Trophoblast cell (in vitro differentiated cells and primary cell): ENCODE measurements at places on chromosomes 6 and 20.

DNA sequence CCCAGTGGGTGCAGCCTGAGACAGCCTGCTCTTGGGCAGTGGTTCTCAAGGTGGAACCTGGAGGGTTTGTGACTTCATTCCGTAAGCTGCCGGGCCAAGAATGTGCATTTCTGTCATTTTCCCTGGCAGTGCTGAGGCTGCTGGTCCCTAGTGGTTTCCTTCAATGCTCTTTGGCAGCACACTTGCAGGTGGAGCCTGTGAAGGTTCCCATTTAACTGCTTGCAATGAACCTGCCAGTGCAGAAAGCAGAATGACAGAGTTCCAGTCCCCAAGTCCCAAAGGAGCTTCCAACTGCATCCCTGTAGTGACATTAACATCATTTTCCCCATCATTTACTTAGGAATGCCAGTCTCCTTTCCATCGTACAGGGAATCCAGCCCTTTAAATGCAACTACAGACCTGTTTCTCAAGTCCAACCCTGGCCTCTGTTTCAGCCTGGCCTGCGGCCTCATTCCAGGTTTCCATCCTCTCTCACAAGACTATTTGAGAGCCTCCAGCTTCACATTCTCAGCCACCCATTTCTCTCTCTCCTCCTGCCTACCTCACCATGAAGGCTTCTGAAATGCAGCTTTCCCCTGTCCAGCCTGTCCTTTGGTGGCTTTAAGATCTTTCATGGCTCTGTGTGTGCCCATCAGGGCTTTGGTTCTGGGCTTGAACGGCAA, 149.7 kb upstream of the GGTLC1 start:
- no peak overlapping the region for H3K27ac ChIP-seq
- DNase-seq, result peak; percentile 83
- peaks cover 19% of the 10 kb centered on the region for H3K4me1 ChIP-seq
- H3K36me3 ChIP-seq, result no peaks in the 10 kb centered on the region
- no peaks in the 10 kb centered on the region for H3K27me3 ChIP-seq

GRCh38 chr6:159978291-159979135, 9.6 kb downstream of the IGF2R start:
- DNase-seq, result no peak
- H3K27ac ChIP-seq, result no peak overlapping the region
- H3K4me1 ChIP-seq, result peaks cover 45% of the 10 kb centered on the region
- H3K4me3 ChIP-seq, result no peak overlapping the region

DNA sequence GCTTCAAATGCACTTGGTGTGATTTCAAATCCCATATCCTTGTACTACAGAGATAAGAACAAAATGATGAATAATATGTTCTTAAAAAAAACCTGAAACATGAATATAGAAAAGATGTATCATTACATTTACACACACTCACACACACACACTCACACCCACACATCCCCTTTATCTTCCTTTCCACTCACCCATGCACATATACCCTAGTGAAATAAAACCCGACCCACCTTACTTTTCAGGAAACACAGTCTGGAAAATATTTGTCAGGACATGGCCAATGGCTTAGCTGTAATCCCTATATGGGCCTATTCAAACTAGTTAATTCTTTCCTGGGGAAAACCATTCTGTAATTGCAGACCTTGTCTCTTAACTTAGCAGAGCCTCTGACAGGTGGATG, 60.8 kb upstream of the EDN1 start:
- H3K4me3 ChIP-seq, result no peak overlapping the region
- no peak for DNase-seq
- no peak overlapping the region for H3K27ac ChIP-seq
- no peaks in the 10 kb centered on the region for H3K27me3 ChIP-seq
- no peaks in the 10 kb centered on the region for H3K4me1 ChIP-seq

GRCh38 chr6:40308533-40309306, 278.4 kb downstream of the LRFN2 start:
- DNase-seq, result peak; percentile 83
- no peaks in the 10 kb centered on the region for H3K4me1 ChIP-seq
- H3K27ac ChIP-seq, result no peak overlapping the region
- H3K36me3 ChIP-seq, result no peaks in the 10 kb centered on the region
- no peaks in the 10 kb centered on the region for H3K27me3 ChIP-seq

GRCh38 chr6:53065266-53066076, at the start of gene FBXO9:
FBXO9 (plus strand) TSS chr6:53065404; CDS start chr6:53065790, 386 bp downstream.
- peak; percentile 51 for DNase-seq
- peak within 1 kb of the TSS; percentile 43 for H3K27ac ChIP-seq
- no peaks in the 10 kb centered on the region for H3K4me1 ChIP-seq
- no peaks in the 10 kb centered on the region for H3K36me3 ChIP-seq
- H3K4me3 ChIP-seq, result peak within 1 kb of the TSS; percentile 87

DNA sequence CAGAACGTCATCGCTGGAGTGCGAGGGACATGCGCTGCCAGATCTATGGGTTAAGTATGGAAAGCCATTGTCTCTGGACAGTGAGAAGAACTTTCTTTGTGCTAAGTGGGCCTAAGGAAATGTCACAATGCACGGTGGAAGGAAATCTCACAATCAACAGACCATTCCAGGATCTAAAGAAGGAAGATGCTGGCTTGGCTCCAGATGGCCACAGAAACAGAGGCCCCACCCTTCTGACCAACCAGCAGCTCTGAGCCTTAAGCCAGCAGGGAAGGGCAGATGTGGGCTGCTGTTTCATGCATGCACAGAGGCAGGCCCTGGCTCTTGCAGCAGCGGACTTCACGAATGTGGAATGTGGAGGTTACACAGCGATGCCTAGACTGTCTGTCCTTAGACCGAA, 156.3 kb downstream of the SOBP start:
- H3K4me3 ChIP-seq, result no peak overlapping the region
- no peaks in the 10 kb centered on the region for H3K36me3 ChIP-seq
- H3K4me1 ChIP-seq, result no peaks in the 10 kb centered on the region
- DNase-seq, result peak; percentile 97
- no peaks in the 10 kb centered on the region for H3K27me3 ChIP-seq

DNA sequence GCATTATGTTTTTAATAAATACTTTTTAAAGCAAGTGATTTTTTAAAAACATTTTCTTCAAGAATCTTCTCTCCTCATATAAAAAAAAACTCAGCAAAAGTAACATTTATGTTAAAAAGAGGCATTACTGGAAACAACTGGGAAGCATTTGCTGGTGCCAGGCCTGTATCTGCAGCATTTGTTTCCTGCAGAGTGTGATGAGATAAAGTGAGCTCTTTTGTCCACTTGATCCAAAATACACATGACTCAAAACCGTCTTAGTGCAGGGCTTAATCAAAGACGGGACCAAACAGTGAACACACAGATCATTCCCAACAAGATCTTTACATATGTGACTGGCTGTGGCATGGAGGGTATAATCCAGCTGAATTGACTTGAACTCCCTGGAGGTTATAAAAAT, 28.3 kb upstream of the RIPPLY2 start:
- no peak overlapping the region for H3K27ac ChIP-seq
- H3K36me3 ChIP-seq, result no peaks in the 10 kb centered on the region
- no peak for DNase-seq
- H3K27me3 ChIP-seq, result no peaks in the 10 kb centered on the region

GRCh38 chr6:83257791-83258190, 64.6 kb downstream of the RWDD2A start:
- no peaks in the 10 kb centered on the region for H3K36me3 ChIP-seq
- no peak for DNase-seq
- no peak overlapping the region for H3K4me3 ChIP-seq
- peaks cover 2% of the 10 kb centered on the region for H3K4me1 ChIP-seq
- no peaks in the 10 kb centered on the region for H3K27me3 ChIP-seq
- no peak overlapping the region for H3K27ac ChIP-seq

GRCh38 chr6:26561533-26562466, 23.6 kb downstream of the HMGN4 start:
- H3K27ac ChIP-seq, result no peak overlapping the region
- H3K27me3 ChIP-seq, result no peaks in the 10 kb centered on the region
- no peaks in the 10 kb centered on the region for H3K4me1 ChIP-seq
- no peak overlapping the region for H3K4me3 ChIP-seq

GRCh38 chr6:84805145-84805544, 40.7 kb upstream of the TBX18 start:
- no peaks in the 10 kb centered on the region for H3K27me3 ChIP-seq
- H3K27ac ChIP-seq, result no peak overlapping the region
- no peak for DNase-seq
- no peaks in the 10 kb centered on the region for H3K4me1 ChIP-seq
- H3K36me3 ChIP-seq, result no peaks in the 10 kb centered on the region

GRCh38 chr6:166417285-166417691, 34.5 kb upstream of the MPC1 start:
- H3K36me3 ChIP-seq, result peaks cover 5% of the 10 kb centered on the region
- DNase-seq, result no peak
- no peaks in the 10 kb centered on the region for H3K27me3 ChIP-seq

DNA sequence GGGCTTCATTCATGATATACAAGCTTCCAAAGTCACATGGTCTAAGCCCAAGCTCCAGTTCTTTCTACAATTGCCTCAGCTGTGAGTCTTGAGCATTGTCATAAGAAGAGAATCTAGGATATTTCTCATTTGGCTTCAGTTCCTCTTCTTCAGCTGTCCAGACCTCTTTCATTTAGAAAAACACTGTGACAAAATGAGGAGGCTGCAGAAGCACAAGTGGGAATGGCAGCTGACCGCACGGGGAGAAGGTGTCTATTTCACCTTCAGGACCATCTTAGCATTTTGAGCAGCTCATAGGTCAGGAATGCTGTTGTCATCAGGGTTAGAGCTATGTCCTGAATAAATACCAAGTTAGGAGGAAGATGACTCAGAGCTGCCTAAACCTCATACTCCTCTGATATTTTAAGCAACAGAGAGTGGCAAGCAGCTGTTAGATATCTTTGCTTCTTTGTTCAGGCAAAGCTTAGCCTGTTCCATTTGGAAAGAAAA, 390.1 kb upstream of the CITED2 start:
- no peaks in the 10 kb centered on the region for H3K4me1 ChIP-seq
- no peaks in the 10 kb centered on the region for H3K27me3 ChIP-seq
- no peaks in the 10 kb centered on the region for H3K36me3 ChIP-seq
- peak; percentile 94 for DNase-seq

DNA sequence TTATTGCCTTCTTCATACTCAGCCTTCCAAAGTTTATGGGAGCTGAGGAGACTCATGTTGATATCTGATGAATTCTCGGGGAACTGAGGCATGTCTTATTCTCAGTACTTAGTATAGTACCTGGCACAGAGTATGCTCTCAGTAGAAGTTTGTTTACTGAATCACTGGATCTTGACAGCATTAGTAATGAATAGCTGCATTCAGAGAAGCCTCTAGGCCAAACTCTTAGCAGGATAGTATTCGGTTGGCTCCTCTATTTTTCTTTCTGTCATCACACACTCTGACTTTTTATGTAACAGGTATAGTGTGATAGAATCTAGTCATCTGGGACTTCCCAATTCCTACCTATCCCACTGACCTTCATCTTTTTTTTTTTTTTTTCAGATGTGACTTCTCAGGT, 566.4 kb upstream of the MAN1A1 start:
- no peak for DNase-seq
- no peaks in the 10 kb centered on the region for H3K4me1 ChIP-seq
- H3K27me3 ChIP-seq, result no peaks in the 10 kb centered on the region
- H3K27ac ChIP-seq, result no peak overlapping the region
- H3K4me3 ChIP-seq, result no peak overlapping the region
- no peaks in the 10 kb centered on the region for H3K36me3 ChIP-seq

DNA sequence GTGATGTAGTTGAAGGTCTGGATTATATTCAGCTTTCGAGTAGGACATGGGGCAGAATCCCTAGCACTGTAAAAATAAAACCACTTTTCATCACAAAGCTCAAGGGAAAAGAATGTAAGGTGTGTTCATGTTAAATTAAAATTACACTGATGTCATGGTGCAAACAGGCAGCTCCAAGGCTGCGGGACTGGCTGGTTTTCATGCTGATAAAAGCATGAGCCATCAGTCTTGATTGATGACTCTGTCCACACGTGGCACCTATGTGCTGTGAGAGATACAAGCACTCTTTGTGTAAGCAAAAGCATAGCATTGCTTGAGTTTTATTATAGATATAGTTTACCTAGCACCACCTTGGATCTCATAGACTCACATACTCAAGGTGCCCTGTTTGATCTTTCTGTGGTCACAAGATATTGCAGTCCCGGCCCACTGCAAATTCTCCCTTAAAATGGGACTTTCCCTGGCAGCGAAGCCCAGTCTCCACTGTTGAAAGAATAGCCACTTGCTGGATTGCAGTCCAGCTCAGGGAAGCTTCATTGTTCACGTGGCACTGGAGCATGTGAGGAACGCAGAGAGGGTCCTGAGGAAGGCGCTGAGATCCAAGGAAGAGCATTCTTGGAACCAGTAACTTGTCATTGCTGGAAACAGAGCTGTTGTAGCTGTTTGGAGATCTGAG, 90.6 kb downstream of the TIAM2 start:
- peak; percentile 84 for DNase-seq
- peaks cover 10% of the 10 kb centered on the region for H3K4me1 ChIP-seq

GRCh38 chr20:2706688-2707352, 14.2 kb downstream of the EBF4 start:
- no peak overlapping the region for H3K27ac ChIP-seq
- DNase-seq, result no peak
- no peaks in the 10 kb centered on the region for H3K36me3 ChIP-seq
- no peaks in the 10 kb centered on the region for H3K4me1 ChIP-seq
- H3K27me3 ChIP-seq, result peaks cover 3% of the 10 kb centered on the region

DNA sequence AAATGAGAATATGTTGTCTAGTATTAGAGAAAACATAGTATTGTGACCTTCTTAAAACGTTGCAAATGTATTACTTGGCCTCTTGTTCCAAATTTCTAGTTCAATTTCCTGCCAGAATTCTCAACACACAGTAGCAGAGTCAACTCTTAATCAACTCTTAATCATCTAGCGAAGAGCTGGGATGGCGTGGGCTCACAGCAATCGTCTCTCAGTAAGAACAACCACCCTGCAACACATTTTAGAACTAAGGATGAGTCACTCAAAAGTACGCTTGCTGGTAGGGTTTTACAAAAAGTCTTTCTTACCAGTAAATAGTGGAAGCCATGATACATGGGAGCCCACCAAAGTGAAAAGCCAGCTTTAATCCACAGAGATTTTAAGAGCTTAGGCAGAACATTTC, 24.6 kb downstream of the GPR6 start:
- DNase-seq, result no peak
- H3K4me3 ChIP-seq, result no peak overlapping the region
- H3K27me3 ChIP-seq, result no peaks in the 10 kb centered on the region
- no peak overlapping the region for H3K27ac ChIP-seq
- H3K4me1 ChIP-seq, result no peaks in the 10 kb centered on the region

DNA sequence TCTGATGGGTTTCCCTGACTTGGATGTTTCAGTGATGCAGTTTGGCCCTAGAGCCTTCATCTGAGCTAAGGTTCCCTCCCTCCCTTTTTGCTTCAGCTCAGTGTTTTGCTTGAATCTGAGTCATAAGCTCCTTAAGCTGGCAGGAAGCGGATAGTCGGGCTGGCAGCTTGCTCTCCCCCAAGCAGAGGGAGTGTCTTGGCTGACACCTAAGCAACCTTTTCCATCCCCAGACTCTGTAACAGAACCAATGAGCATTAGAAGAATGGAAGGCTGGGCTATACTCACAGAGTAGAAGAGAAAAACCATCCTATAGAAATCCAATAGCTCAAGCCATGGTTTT, 98.3 kb downstream of the HAO1 start:
- no peak overlapping the region for H3K4me3 ChIP-seq
- H3K27ac ChIP-seq, result no peak overlapping the region
- no peaks in the 10 kb centered on the region for H3K36me3 ChIP-seq
- H3K27me3 ChIP-seq, result no peaks in the 10 kb centered on the region
- no peak for DNase-seq
